ENCODE measurements at places on chromosomes 12 and 14. TPM values are rescaled to one million over a fixed set of nuclear protein-coding genes. Genes with fewer than 3 reads are reported as not detected.

DNA sequence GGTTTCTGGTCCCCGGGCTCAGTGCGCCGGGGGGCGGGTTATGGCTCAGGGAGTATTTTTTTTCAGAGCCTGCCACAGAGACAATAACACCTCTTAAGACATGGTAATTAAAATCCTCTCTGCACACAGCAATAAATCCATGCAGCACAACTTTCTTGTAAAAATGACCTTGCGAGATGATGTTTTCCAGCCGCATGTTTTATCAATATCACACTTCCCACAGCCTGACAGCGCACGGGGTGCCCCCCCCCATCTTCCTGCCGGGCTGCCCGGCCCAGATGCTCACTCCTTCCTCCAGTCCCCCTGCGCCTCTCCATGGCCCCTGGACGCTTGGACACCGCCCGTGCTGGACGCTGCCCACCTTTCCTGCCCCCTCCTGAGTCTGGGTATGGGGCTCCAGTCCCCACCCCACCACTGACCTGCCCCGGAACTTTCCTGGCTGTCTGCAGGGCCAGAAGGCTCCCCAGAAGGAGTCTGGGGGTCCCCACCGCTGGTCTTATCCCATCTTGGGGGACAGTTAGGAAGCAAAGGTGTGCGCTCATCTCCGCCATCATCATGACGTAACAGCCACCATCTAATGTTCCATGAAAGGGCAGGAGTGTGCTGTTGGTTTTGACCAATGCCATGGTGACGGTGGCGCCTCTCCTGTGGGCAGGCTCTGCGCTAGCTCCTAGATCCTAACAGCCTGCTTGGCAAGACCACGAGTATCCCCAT, 182.9 kb downstream of the KIF26A start:
- no peaks in the 10 kb centered on the region for H3K36me3 ChIP-seq
- H3K27me3 ChIP-seq: no peaks in the 10 kb centered on the region
- H3K4me1 ChIP-seq: no peaks in the 10 kb centered on the region
- H3K4me3 ChIP-seq: no peak overlapping the region
- H3K27ac ChIP-seq: no peak overlapping the region

DNA sequence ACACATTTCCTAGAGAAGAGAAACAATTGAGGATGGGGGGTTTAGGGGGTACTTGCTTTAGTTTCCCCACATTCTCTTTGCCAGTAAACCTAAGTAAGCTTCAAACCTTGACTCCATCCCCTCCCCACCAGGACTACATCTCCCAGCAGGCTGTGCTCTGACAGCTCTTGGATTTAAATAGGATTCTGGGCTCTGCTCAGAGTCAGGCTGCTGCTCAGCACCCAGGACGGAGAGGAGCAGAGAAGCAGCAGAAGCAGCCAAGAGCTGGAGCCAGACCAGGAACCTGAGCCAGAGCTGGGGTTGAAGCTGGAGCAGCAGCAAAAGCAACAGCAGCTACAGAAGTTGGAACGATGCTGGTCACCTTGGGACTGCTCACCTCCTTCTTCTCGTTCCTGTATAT, 20.6 kb downstream of the RDH12 start:
- no peak for DNase-seq
- no peaks in the 10 kb centered on the region for H3K4me1 ChIP-seq
- H3K4me3 ChIP-seq: no peak overlapping the region
- peaks cover 40% of the 10 kb centered on the region for H3K27me3 ChIP-seq

- no peak overlapping the region for H3K4me3 ChIP-seq
- no peaks in the 10 kb centered on the region for H3K36me3 ChIP-seq
- no peak overlapping the region for H3K27ac ChIP-seq
- no peak for DNase-seq
- peaks cover 6% of the 10 kb centered on the region for H3K4me1 ChIP-seq
Observed at GRCh38 chr12:51871126-51871525, 16.8 kb upstream of the ANKRD33 start.

- DNase-seq: peak; percentile 35
- H3K4me3 ChIP-seq: peak overlapping the region; percentile 61
- H3K27me3 ChIP-seq: no peaks in the 10 kb centered on the region
- peaks cover 16% of the 10 kb centered on the region for H3K4me1 ChIP-seq
Observed at GRCh38 chr14:105093038-105093430, 27.8 kb upstream of the GPR132 start.

DNA sequence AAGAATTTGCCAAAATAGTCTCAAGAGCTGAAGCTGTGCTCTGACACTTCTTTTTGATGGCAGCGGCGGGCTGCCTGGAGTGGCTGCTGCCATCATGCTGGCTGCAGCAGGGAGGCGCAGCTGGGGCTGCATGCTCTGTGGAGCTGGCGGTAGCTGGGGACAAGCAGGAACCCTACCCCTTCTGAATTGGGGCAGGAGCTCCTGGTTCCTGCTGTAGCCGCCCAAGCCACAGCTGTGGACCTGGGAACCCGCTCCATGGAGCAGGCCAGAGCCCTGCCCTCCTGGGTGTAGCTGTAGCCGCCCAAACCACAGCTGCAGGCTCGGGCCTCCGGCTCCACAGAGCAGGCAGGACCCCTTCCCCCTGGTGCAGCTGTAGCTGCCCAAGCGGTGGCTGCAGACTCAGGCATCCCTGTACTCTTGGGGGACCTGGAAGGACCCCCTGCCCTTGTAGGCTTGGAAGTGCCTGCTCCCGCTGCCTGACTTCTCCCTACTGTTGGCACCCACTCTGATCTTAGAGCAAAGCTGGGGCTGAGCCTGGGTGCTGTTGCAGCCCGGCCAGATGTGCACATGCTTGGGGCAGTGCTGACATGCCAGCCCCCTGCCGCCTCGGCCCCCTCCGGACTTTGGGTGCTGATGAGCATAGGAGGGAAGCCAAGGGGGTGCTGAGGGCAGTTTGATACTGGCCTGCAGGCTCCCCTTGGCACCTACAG, 33.3 kb downstream of the APAF1 start:
- DNase-seq: no peak
- no peak overlapping the region for H3K27ac ChIP-seq
- H3K4me3 ChIP-seq: no peak overlapping the region
- no peaks in the 10 kb centered on the region for H3K27me3 ChIP-seq

DNA sequence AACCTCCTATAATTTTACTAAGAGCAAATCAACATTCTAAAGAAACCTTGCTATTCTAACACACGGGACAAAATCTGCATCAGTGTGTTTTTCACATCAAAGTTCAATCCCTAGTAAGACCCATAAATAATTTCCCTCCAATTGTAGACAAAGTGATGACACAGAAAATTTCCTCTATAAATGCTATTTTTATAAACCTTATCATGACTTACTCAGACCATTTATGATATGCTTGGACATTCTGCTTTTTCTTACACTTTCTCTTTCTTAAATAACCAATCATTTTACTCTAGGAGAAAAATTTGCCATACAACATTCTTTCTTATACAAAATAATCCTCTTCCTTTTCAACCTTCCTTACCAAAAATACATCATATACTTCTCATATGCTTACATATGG, 67.0 kb downstream of the SDR9C7 start:
- H3K27me3 ChIP-seq: peaks cover 3% of the 10 kb centered on the region
- H3K36me3 ChIP-seq: no peaks in the 10 kb centered on the region
- H3K27ac ChIP-seq: no peak overlapping the region
- no peak overlapping the region for H3K4me3 ChIP-seq

DNA sequence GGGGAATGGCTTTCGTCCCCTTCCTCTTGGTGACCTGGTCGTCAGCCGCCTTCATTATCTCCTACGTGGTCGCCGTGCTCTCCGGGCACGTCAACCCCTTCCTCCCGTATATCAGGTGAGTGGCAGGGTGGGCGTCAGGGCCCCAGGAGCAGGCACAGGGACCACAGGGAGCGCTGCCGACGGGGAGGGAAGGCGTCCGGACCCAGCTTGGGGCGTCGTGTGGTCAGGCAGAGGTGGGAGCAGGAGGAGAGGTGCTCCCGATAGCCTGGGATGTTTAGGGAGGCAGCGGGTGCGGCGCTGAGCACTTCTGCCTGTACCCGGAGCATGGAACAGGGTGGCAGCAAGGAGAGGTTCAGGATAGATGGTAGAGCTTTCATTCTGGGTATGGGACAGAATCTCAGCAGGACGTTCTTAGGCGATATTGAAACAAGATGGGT, 444 bp downstream of the DRAM1 start:
- peak overlapping the region; percentile 76 for H3K4me3 ChIP-seq
- H3K36me3 ChIP-seq: peaks cover 2% of the 10 kb centered on the region
- H3K4me1 ChIP-seq: peaks cover 26% of the 10 kb centered on the region

GRCh38 chr12:34402899-34403705, 380.8 kb downstream of the ALG10 start:
- H3K27ac ChIP-seq: no peak overlapping the region
- no peaks in the 10 kb centered on the region for H3K36me3 ChIP-seq
- no peak overlapping the region for H3K4me3 ChIP-seq
- no peaks in the 10 kb centered on the region for H3K4me1 ChIP-seq
- H3K27me3 ChIP-seq: no peaks in the 10 kb centered on the region

DNA sequence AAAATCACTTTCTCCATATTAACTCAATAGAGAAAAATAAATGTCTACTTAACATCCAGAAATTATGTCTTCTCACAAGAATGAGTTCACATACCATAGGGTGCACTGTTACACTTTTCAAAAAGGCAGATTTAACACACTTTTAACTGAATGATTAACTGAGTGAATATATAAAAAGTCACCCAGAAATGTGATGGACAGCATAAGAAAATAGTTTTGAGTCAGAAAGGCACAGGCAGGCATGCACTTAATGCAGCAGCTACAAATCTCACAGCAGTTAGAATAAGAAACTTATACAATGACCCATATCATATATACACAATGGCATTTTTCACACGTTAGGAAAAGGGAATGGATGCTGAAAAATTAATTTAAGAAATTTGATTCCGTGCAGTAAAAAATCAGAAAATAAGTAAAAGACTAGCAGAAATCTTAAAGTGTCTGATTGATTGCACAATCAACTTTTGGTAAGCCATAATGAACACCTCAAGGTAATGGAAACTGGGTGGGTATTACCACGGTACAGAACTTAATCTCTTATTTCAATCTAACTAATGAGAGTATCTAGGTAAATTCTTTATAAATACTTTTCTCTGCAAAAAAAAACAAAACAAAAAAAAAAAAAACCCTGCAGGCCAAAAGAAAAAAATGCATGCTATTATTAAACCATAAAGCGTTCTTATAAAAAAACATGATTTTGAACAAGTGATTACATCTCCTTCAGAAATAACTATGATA, 3.5 kb downstream of the MED13L start:
- no peak overlapping the region for H3K27ac ChIP-seq
- no peak overlapping the region for H3K4me3 ChIP-seq
- DNase-seq: no peak
- H3K4me1 ChIP-seq: peaks cover 19% of the 10 kb centered on the region
- H3K27me3 ChIP-seq: no peaks in the 10 kb centered on the region

DNA sequence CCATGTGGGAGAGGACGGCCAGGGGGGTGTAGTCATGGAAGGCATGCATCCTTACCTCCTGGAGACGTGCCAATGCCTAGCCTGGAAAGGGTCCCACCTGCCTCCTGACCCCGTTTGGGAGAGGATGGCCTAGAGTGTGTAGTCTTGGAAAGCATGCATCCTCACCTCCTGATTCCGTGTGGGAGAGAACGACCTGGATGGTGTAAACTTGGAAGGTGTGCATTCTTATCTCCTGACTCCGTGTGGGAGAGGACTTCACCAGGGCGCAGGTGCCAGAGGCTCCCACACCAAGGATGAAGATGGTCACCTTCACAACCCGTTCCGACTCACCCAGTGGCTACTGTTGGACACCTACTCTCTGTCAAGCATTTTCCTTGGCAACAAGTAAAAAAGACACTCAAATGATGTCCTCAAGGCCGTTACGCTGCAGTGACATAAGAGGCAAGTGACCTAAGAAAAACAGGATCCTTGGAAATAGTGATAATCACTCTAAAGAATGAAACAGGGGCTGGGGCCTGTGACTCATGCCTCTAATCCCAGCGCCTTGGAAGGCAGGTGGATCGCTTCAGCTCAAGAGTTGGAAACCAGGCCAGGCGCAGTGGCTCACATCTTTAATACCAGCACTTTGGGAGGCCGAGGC, 37.5 kb upstream of the FZD10 start:
- no peak overlapping the region for H3K27ac ChIP-seq
- no peaks in the 10 kb centered on the region for H3K27me3 ChIP-seq
- DNase-seq: no peak
- H3K36me3 ChIP-seq: no peaks in the 10 kb centered on the region

- no peak overlapping the region for H3K4me3 ChIP-seq
- no peaks in the 10 kb centered on the region for H3K36me3 ChIP-seq
- peaks cover 22% of the 10 kb centered on the region for H3K4me1 ChIP-seq
- no peak for DNase-seq
Observed at GRCh38 chr14:38389681-38390080, 133.8 kb upstream of the CLEC14A start.

DNA sequence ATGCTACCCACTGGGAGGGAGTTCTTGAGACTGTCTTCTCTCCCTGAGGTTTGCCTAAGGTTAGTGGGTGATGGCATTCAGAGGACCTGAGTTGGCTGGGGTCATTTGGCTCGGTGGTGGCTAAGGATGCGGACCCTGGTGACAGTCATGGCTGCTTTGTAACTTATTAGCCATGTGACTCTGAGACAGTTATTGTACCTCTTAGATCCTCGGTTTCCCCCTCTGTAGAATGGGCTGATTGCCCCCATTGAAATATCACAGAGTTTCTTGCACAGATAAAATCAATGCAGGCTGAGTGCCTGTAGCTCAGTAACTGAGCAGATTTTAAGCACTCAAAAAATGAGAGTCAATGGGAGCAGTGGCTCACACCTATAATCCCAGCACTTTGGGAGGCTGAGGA, 96.7 kb upstream of the MED13L start:
- H3K27ac ChIP-seq: no peak overlapping the region
- no peak for DNase-seq
- H3K4me3 ChIP-seq: no peak overlapping the region
- H3K27me3 ChIP-seq: no peaks in the 10 kb centered on the region
- no peaks in the 10 kb centered on the region for H3K36me3 ChIP-seq

DNA sequence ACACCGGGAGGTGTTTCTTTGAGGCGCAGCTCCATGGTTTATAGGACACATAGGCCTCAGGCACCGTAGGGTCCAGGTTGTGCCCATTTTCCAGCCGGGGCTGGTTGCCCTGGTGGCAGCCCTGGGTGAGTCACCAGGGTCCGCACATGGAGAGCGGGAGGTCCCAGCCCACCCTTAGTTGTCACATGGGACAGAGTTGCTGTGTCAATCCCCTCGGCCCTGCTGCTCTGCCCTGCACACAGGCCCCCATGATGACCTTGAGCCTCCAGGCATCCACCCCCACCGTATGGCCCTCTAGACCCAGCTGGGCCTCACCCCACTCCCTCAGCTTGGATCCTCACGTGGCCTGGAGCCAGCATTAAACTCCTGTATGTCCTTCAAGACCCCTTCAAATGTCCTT, 7.7 kb downstream of the TRMT61A start:
- no peaks in the 10 kb centered on the region for H3K4me1 ChIP-seq
- no peak overlapping the region for H3K4me3 ChIP-seq
- H3K27ac ChIP-seq: no peak overlapping the region
- no peak for DNase-seq

- H3K27ac ChIP-seq: no peak overlapping the region
- no peaks in the 10 kb centered on the region for H3K27me3 ChIP-seq
- no peak overlapping the region for H3K4me3 ChIP-seq
- H3K36me3 ChIP-seq: no peaks in the 10 kb centered on the region
- no peaks in the 10 kb centered on the region for H3K4me1 ChIP-seq
Observed at GRCh38 chr14:39452680-39453079, 20.4 kb upstream of the FBXO33 start.

GRCh38 chr12:103645202-103645601, 58.1 kb downstream of the STAB2 start:
- H3K27ac ChIP-seq: no peak overlapping the region
- H3K36me3 ChIP-seq: no peaks in the 10 kb centered on the region
- H3K4me3 ChIP-seq: no peak overlapping the region

Gene KRT2
- not detected for total RNA-seq

Gene KRT73
- not detected for total RNA-seq

Gene PIWIL1
- total RNA-seq: not detected

Gene RDH5
- 6.1 TPM for total RNA-seq
